Regular cardiac myocyte (primary cell): ENCODE measurements at places on chromosomes 11 and 22. TPM values are rescaled to one million over a fixed set of nuclear protein-coding genes. Genes with fewer than 3 reads are reported as not detected.

Gene SLC17A6
- total RNA-seq, result under 0.01 TPM in 1 of 2 replicates, not detected in the other

Gene OR10D3
- total RNA-seq, result not detected in 2 replicates

Gene IFITM2
- 14.4 and 15.0 TPM in 2 replicates for total RNA-seq

Gene FAM181B
- total RNA-seq, result under 0.01 TPM in 1 of 2 replicates, not detected in the other

Gene TRIM77
- total RNA-seq, result not detected in 2 replicates

Gene PSMC3
- 98.1 and 287 TPM in 2 replicates for total RNA-seq
